MM.1S (cell line): ENCODE measurements at places on chromosomes 16 and 17.

DNA sequence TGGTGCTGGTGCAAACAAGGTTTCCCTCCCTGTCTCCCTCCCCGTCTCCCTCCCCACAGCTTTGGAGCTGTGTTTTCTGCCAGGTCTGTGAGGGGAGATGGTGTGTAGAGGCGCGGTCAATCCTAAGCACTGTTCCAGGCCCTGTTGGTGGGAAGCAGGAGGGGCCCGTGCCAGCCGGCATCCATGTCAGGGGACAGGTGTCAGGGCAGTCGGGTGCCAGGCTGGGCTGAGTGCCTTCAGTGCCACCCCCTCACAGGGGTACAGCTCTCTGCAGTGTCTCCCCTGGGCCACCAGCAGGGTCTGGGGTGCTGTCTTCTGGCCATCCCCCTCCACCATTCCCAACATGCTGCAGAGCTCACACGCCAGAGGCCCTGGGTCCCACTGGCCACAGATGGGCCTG, 73.6 kb downstream of the KLHDC4 start:
- no peak for DNase-seq

DNA sequence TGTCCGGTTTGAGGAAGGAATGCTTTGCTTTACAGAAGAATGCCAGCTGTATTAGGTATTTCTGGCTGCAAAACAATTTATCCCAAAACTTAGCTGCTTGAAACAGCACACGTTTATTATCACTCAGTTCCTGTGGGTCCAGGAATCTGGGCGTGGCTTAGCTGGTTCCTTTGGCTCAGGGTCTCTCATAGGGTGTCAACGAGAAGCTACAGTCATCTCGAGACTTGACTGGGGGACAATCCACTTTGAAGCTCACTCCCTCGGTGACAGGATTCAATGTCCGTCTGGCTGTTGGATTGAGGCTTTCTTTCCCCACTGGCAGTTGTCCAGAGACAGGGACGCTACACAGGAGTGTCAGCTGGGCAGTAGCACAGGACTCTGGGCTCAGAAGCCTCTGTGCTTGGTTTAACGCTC, 9.6 kb upstream of the RHBDF2 start:
- DNase-seq = no peak

- DNase-seq = no peak
Observed at GRCh38 chr17:50465171-50465570, 3.5 kb downstream of the CHAD start.

DNA sequence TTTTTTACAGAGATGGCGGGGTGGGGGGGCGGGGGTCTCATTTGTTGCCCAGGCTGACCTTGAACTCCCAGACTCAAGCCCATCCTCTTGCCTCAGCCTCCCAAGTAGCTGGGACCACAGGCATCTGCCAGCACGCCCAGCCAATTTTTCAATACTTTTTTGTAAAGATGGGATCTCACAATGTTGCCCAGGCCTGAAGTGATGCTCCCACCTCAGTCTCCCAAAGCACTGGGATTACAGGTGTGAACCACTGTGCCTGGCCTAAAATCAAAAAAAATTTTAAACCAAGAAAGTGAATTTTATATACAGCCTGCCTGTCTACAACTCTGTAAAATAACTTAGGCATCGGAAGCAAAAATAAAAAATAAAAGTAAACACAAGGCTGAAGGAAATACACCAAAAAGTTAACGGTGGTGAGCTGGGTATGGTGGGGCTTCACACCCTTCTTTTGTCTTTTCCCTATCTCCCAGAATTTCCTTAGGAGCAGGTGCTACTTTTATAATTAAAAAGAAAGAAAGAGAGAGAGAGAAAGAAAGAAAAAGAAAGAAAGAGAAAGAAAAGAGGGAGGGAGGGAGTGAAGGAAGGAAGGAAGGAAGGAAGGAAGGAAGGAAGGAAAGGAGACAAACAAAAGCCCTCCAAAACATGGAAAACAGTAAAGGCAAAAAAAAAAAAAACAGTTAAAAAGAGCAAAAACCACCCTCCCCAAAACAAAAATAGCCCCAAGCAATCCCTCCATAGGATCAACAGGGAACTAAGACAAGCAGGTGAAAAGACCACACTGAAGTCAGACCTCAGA, 51.4 kb downstream of the TBC1D16 start:
- no peak for DNase-seq

DNA sequence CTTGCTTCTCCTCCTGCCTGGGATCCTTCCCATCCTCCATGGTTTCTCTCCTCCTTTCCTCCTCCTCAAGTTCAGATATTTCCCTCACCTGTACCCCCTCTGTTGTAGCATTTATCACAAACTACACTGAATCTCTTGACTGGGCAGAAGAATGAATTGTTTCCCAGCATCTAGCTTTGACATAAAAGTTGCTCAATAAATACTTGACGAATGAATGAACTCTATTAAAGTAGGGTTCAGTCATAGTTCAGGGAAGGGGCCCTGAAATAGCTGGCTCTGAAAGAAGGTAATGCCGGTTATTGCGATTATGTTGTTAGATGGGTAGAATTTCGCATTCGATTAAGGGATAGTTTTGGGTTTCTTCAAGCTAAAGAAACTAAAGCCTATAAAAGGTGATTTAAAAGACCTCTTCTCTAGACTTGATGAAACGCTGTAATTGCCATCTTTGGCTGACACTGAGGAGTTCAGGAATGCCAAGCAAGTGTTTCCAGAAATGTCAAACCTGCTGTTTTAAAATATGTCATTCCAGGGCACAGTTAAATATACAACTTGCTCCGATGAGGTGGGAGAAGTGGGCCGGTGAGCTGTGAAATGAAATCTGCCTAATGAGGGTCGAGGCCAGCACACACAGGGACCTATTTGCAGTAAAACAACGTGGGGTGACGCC, 1.0 kb upstream of the CPD start:
- no peak for DNase-seq

DNA sequence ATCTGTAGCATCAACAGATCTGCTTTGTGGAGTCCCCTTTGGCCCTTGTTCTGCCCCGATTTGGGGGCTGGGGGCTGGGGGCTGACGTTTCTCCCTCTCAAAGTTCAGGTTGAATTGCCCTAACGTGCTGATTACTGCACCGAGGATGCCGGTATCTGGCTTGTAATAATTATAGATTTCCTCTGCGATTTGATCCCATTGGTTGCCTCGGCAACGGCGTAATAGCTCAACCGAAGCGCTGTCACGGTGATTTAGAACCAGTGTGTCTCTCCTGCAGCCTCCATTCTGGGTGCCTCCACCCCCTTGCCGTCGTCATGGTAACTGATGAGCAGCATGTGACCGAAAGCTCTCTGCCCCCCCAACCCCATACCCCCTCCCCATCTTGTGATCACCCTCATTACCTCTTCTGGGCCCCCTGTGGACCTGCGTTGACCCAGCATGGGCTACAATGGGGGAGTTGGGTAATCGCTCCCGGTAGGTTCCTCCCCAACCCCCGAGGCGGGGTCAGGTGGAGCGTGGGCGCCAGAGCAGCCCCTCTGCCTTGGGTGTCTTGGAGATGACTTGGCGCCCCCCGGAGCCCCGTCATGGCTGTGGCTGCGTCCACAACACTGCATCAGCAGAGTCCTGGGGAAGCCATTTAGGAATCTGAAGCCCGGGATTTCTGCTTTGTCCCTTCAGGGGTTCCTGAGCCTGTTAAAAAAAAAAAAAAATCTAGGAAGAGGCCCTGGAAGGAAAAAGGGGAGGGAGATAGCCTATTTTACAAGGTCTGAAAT, 38.4 kb downstream of the ABAT start:
- no peak for DNase-seq

DNA sequence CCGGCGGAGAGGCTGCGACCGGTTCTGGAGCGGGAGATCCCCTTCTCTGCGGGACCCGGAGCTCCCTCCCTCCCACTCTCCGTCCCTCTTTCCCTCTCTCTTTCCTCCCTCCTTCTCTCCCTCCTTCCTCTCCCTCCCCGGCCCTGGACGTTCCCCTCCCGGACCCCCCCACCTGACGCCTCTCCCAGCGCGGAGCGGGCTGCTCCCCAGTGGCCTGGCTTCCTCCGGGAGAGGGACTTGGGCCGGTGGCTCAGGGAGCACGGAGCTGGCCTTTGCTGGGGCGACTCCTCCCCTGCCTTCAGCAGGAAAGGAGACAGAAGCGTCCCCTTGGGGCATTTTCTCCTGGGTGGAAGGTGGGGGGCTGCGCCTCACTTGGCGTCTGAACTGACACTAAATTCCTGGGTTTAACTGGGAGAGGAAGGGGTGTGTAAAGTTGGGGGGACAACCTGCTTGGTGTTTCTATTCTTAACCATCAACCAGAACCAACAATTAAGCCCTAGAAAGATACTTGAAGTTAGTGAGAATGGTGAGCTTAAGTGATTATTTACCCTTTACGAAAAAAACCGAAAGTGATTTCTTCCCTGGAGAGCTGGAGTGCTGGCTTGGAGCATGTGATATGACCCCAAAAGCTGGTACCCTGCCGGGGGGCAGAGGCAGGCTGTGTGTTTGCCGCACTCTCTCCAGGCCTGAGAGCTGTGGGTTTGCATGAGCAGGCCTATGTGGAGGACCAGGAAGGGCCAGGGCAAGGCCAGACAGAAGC, 775 bp downstream of the SPIRE2 start:
- no peak for DNase-seq
